ENCODE measurements at places on chromosomes 3 and 15.

- DNase-seq, result no peak
Measured at GRCh38 chr3:111197485-111197884, 125.9 kb downstream of the NECTIN3 start.

DNA sequence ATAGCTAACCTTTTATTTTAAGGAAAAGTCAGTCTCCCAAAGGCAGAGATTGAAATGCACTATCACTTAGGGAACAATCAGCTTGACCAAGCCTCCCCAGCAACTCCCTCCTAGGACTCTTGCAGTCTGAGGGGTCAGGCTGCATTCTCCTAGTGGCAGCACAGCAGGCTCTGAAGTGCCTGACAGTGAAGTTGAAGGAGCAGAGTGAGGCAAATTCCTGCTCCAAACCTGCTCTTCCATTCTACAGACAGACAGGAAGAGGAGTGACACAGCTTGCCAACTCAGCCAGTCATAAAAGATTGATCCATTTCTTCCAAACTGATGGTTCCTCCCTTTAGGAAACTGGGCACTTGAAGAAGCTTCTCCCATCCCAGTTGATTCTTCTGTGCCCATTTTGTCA lies 43.9 kb upstream of the SMAD3 start:
- DNase-seq, result peak; percentile 21

DNA sequence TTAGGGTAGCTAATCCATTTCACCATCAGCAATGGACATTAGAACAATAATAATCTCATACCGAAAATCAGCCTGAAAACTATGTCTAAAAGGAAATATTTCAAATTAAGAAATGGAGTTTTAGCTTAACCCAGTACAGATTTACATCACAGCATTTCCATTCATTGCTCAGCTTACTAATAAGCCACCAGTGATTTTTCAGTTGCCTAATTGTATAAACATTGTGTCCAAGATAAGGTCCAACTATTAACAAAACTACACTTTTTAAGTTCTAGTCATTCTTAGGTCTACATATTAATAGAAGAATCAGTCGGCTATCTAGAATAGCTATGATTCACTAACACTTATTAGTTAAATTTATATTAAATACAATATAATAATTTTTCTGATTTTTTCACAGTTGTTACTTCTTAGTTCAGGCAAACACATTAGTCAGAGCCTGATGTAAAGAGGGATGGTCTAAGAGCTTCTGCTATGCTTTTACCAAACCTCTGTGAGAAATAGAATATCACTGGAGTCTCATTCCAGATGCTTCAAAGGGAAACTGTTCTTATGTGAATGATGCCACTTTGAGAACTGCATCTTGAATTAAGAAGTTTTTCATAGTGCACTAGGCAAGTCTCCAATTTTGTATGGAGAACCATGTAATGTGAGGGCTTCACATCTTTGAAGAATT lies 74.1 kb downstream of the CMSS1 start:
- DNase-seq, result no peak

DNA sequence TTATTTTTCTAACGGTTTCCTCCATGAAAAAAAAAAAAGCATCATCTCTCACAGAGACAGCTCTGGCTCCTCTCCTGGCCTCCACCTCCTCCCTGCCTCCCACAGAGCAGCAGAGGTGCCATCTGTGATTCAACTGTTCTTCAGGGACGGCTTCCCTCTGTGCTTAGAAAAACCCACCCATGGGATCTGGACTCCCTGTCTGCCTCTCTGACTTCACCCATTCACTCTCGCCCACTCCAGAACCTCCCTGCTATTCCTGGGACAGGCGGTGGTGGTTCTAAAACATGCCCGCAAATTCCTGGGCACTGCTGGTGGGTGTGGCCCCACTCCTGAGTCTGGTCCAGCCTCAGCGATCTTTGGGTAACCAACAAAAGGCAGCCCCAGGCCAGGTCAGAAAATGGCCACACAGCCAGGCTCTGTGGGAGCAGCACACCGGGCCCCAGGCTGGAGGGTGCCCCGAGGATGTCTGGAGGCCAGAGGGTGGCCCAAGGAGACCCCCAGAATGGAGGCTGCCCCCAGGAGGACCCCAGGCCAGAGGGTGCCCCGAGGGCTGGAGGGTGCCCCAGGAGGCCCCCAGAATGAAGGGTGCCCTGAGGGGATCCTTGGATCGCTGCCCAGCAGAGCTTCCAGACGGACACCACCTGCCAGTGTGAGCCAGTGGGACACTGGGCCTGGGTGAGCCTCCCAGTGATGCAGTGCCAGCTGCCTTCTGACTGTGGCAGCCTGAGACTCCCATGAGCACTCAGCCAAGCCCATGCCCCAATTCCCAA lies 2.6 kb upstream of the CHST13 start:
- no peak for DNase-seq

DNA sequence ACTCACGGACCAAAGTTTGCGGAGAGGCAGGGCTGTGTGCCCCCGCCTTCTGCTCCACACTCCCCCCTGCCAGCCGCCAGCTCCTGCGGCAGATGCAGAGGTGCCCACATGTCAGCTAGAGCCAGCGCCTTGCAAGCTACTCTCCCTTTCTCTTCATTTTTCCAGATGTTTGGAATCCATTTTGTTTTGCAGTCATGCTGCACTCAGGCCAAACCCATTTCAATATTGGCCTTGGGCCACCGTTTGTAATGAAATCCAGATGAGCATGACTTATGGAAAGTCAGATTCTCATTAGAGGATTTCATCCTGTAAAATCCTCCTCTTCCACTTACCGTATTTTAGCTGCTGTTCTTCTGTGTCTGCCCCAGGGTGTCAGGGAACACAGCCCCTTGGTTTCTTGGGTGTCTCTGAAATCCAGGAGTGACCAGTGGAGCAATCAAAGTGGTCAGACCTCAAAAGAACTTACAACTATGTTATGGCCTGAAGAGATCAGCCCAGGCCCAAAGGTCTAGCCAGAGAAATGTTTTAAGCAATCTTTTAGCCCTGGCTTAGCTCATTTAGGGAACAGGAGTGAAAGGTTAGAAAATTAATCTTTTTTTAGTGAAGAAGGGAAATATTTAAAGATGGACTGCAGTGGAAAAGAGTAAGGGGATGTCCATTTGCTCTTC lies 65.8 kb downstream of the AAGAB start:
- no peak for DNase-seq

GRCh38 chr15:94673801-94674200 lies 442.4 kb downstream of the MCTP2 start:
- DNase-seq, result no peak

DNA sequence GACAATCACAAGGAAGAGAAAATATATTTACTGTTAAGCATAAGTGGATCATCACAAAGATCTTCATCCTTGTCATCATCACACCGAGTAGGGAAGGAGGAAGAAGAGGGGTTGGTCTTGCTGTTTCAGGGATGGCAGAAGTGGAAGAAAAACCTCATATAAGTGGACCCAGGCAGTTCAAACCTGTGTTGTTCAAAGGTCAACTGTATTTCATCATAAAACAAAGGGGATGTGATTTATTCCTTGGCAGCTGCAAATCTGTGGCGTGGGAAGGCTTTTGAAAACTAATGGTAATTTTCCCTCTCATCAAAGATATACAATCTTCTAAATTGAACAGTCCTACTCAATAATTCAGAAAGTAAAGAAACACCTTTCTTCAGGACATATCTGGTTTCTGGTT lies 129.9 kb upstream of the ABI3BP start:
- no peak for DNase-seq

- no peak for DNase-seq
Measured at GRCh38 chr3:179236669-179237301, 14.1 kb downstream of the KCNMB3 start.

- DNase-seq, result no peak
Measured at GRCh38 chr15:62807539-62808130, 234.9 kb upstream of the TPM1 start.

GRCh38 chr15:42796955-42797782 lies 60.2 kb upstream of the CDAN1 start:
- DNase-seq, result no peak

- DNase-seq, result no peak
Measured at GRCh38 chr15:22863356-22863755, 24.9 kb downstream of the NIPA2 start.

DNA sequence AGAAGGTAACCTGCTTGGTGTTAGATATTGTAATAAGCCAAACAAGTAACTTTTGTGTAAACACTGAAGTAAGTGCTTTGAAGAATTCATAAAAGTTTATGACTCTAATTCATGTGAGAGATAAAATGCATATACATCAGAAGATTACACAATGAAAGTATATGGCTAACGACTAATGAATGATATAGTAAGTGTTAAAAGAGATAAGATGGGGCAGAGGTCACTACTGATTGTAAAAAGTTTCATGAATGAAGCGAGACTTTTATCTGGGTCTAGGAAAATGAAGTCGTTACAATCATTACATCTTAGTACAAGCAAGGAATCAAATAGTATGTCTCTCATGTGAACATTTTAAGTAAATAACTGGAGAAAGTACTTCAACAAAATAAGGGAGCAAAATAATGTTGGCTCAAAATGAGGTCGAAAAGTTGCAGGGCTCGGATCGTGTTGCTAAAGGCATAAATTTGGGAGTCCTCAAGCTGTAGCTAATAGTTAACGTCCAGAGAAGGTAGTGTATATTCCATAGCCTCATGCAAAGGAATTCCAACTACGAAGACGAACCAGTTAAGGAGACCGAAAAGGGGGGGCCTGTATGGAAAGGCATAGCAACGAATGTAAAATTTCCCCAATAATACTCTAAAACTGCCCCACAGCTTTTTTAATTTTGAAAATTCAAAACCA lies 984 bp upstream of the DUT start:
- peak; percentile 51 for DNase-seq

- DNase-seq, result no peak
Measured at GRCh38 chr3:30619318-30619717, 12.9 kb downstream of the TGFBR2 start.

DNA sequence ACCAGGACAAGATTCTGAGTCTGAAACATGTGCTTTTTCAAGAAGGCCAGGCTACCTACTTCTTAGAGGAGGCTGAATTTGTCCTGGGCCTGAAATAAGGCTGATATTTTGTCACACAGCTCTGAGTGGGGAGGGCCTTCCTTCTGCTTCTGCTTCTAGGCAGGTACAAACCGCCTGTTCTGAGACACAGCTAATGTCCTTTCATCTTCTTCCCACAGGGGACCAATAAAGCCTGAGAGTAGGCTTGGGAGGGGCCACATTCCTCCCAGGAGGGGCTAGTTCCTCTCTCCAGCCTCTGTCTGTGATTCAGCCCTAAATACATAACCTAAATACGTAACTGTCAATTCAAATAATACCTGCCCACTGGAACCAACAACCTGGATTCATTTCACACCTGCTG lies 34.8 kb downstream of the CRYGS start:
- no peak for DNase-seq

DNA sequence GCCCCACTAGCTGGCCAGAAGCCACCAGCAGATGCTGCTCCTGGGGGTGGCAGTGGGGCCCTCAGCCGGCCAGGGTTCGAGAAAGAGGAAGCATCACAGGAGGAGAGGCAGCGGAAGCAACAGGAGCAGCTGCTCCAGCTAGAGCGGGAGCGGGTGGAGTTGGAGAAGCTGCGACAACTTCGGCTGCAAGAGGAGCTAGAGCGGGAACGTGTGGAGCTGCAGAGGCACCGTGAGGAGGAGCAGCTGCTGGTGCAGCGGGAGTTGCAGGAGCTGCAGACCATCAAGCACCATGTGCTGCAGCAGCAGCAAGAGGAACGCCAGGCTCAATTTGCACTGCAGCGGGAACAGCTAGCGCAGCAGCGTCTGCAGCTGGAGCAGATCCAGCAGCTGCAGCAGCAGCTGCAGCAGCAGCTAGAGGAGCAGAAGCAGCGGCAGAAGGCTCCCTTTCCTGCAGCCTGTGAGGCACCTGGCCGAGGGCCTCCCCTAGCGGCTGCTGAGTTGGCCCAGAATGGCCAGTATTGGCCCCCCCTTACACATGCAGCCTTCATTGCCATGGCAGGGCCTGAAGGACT lies 17.5 kb upstream of the APEH start:
- no peak for DNase-seq

DNA sequence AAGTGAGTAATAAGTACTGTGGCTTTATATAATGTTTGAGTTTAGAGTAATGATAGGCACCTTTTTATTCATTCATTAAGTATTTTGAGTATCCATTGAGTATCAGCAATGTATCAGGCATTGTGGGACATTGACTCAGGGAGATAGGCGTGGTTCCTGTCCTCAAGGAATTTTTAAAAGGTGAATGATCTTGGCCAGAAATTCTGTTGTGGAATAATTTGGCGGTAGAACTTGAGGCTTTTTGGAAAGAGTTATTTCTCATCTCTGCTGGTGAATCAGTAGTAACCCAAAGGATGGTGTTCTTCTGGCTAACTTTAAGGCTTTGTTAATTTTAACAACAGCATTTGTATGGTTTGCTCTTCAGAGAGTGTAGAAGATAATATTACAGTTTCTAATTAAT lies 2.0 kb downstream of the RAB7A start:
- peak; percentile 44 for DNase-seq

DNA sequence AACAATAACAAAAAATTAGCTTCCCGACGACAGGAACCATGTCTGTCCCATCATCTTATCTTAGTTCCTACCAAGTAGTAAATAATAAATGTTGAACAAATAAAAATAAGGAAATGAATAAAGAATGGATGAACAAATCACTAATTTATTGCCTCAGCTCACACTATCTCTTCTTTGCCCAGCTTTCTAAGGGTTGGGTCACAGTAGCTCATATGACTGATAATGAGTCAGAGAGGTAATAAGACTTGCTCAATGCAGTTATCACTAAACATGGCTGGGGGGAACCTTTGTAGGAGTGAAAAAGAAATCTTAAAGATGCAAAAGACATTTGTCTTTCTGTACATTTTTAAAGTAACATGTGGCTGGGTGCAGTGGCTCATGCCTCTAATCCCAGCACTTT lies 182.2 kb downstream of the WDR76 start:
- peak; percentile 58 for DNase-seq

GRCh38 chr3:10470120-10471053 lies 35.0 kb downstream of the ATP2B2 start:
- DNase-seq, result no peak

DNA sequence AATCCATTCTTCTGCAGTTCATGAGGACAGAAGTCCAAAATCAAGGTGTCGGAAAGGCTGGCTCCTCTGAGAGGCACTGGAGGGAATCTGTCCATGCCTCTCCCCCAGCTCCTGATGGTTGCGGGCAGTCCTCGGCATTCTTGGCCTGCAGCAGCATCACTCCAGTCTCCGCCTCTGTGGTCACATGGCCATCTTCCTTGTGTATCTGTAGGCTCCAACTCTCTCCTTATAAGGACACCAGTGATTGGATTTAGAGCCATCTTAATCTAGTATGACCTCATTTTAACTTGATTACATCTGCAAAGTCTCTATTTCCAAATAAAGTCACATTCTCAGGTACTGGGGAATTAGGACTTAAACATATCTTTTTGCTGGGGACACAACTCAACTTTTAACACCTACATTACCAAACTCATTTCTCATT lies 56.0 kb upstream of the FLNB start:
- DNase-seq, result peak; percentile 46
